ENCODE measurements at places on chromosomes 1 and 21.

DNA sequence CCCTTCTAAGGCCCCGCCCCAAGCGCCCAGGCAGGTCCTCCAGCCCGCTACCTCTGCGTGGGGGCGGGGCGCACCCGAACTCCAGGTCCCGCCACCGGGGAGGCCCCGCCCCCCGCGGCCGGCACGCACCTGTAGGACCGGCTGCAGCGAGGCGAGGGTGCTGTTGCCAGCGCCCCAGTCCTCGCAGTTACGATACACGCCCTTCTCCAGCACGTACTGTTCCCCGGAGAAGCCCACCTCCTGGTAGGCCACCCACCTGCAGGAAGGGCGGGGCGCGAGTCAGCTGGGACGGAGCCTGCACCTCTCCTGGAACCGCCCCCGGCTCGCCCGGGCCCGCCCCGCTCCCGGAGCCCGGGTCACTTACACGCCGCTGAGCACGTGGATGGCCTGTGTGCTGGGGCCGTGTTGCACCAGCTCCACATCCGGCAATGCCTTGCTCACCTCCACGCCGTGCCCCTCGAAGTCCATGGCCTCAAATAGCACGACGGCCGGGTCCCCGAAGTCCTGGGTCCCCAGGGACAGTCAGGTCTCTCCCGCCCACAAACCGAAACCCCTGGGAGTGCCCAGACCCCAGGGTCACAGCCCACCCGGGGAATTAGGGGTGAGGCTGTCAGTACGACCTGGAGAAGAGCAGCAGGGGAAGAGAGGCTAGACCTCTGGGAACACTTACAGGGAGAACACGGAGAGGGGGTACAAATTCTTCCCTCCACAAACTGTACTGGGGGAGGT, 17.3 kb downstream of the CRYBG2 start:
- DNase-seq, result peak; percentile 88

DNA sequence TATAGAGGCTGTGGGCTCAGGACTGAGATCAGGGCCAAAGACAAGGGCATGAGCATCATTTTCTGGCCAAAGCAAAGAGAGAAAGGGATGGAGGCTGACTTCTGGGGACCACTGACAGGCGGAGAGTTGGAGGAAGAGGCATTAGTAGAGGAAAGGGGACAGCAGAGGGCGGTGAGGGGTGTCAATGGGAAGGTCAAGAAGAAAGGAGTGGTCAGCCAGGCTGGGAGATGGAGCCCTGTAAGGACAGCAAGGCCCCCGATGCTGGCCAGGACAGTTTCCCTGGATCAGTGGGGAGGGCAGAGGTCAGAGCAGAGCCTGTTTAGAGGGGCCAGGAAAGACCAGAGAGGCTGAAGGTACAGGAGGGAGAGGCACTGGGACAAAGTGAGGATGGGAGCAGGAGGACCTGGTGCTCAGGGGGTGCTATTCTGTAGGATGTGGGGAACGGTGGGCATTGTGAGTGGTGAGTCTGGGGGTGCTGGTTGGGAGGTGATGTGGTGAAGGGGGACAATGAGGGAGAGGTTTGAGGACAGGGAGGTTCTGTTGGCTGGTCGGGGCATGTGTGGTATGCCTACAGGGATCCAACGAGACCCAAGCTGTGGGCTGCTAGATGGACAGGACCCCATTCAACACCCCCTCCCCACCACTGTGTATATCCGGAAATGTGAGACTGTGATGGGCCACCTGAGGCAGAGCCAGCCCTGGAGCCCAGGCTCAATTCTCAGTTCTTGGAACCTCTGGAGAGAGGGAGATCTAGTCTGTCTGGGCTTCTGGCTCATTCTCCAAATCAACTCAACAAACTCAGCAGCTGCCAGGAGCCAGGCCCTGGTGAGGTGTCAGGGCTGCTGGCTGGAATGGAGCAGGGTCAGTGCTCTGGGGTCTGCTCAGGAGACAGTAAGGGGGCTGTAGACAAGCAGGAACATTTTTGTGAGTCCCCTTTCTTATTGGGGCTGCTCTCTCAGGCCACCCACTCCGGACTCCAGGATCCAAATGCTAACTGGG, 1.4 kb upstream of the FAM151A start:
- DNase-seq, result no peak

- DNase-seq, result no peak
Observed at GRCh38 chr21:34526241-34526617, 14.2 kb upstream of the KCNE1 start.

GRCh38 chr1:31980835-31981455, 32.7 kb upstream of the KHDRBS1 start:
- DNase-seq, result no peak

DNA sequence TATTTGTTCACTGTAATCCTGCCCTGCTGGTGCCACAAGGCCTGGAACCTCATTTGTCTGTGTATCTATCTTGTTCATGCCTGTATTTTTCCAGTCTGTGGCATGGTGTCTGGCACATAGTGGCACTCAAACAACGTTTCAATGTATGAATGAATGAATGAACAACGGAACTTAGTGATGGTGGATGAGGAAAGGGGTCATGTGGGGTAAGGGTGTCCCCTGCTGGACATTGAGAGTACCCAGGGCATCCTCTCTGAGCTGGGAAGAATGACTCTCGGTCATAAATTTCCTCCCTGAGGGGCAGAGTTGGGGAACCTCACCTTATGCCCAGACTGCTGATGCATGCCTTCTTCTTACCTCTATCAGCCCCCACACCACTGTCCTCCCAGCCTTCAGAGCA, 18.9 kb upstream of the ZNF683 start:
- DNase-seq, result no peak

- DNase-seq, result no peak
Observed at GRCh38 chr1:71414179-71414578, 333.3 kb upstream of the ZRANB2 start.

GRCh38 chr1:109877317-109877771, 33.3 kb upstream of the CSF1 start:
- no peak for DNase-seq

- DNase-seq, result no peak
Observed at GRCh38 chr21:27250366-27250765, 283.5 kb upstream of the ADAMTS5 start.

DNA sequence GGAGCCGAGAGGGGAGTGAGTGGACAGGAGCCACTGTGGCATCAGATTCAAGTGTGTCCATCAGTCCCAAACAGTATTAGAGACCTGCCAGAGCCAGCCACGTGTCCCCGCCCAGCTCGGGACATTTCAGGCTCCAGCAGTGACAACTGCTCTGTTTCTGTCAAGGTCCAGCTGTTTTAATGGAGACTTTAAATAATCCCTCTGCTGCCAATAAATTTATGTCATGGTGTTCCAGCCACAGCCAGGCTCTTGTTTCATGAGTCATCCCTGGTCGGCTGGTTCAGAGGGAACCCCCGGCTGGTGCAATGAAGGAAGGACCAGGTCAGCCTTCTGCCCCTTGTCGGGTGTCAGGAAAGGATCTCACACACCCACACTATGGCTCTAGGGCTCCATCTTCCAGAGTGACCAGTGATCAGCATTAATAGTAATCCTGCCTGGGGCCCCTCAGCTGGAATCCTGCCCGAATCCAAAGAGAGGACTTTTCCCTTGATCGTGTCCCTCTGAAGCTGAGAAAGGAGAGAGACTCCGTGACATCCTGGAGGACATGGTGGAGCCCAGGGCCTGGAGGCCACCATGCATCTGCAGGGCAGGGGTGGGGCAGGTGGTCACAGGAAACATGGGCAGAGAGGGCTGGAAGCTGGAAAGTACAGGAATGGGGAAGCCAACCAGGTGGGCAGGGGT, 197.3 kb downstream of the MATN1 start:
- DNase-seq, result no peak

DNA sequence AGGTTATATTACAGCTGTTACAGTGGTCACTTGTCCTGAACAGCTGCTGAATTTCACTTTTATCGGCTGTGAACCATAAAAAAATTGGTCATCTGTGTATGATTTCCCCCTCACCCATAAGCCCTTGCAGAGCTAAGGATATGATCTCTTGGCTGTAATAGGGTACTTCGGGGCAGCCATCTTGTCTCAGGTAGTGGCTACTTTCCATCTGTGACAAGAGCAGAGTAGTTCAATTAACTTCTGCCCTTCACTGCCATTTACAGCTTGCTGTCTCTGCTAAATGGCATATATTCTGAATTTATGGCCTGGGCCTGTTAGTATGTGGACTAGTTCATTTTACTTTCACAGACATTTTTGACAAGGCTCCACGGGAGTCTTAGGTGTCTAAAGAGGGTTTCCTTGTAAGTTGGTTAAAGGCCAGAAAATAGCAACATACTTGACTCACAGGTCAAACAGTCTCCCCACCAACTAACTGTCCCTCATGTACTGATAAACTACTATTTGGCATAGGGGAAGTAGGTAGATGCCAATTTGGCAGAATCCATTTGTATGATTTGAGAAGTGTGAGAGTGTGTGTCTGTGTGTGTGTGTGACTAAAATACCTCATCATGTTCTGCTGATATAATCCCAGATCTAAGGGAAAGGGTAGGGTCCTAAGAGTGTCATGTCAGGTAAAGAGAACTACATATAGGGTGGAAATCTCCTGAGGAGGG, 151.6 kb downstream of the KCTD3 start:
- DNase-seq, result no peak

- DNase-seq, result no peak
Observed at GRCh38 chr1:181151378-181152326, 63.2 kb downstream of the IER5 start.

GRCh38 chr1:175307160-175307559, 114.6 kb upstream of the KIAA0040 start:
- DNase-seq, result no peak

- no peak for DNase-seq
Observed at GRCh38 chr1:93000751-93001175, 39.5 kb upstream of the DIPK1A start.

GRCh38 chr21:42537106-42537742, 23.6 kb downstream of the SLC37A1 start:
- no peak for DNase-seq

DNA sequence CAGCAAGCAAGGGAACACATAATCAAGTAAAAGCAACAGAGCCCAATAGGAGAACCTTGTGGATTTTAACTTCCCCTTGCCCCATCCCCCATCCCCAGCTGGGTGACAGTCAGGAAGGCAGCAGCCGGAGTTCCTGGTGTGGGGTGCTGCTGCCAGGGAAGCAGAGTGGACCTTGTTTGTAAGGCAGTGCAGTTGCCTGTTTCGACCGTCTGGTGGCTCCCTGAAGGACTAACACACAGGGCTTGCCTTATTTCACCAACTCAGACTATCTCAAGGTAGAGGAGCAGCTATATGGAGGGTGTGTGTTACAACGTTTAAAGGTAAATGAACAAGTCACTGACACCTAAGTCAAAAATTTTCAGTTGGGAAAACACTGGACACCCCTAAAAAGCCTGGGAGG, 6.6 kb downstream of the KRTAP10-8 start:
- DNase-seq, result no peak

GRCh38 chr1:53963460-53963859, 17.3 kb downstream of the LRRC42 start:
- no peak for DNase-seq

- DNase-seq, result no peak
Observed at GRCh38 chr1:160547422-160547821, 24.4 kb upstream of the SLAMF6 start.

DNA sequence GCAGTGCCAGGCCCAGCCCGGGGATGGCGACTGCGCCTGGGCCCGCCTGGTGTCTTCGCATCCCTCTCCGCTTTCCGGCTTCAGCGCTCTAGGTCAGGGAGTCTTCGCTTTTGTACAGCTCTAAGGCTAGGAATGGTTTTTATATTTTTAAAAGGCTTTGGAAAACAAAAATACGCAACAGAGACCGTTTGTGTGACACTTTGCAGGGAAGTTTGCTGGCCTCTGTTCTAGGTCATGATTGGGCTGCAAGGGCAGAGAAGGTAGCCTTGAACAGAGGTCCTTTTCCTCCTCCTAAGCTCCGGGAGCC, 719 bp downstream of the SOD1 start:
- DNase-seq, result no peak

GRCh38 chr1:209742409-209743144, 13.3 kb upstream of the TRAF3IP3 start:
- no peak for DNase-seq

GRCh38 chr1:178146436-178146835, 52.5 kb downstream of the RASAL2 start:
- DNase-seq, result no peak

DNA sequence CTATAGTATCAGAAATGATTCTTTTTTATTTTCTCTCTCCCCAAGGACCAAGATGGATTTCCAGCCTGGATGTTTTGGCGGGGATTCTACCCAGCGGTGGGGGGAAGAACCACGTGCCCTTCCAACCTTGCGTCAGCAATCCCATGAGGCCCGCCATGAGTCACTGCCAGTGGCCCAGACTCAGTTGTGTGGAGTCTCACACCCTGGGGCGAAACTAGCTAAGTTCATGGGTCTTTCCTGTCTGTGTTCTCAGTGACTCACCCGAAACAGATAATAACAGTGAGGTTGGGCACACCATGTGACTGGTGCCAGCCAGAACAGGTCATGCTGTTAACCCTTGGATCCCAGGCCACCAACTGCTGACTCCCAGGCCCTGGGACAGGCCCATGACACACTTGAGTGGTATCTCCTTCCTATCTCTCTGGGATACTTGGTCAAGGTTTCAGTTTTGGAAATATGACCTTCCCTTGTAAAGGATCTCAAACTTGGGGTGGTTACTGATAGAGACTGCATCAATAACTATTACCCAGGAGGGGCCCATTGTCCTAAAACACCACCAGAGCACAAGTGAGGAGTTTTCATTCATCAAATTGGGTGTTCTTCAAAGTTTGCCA, 98.0 kb upstream of the DUSP10 start:
- DNase-seq, result no peak

DNA sequence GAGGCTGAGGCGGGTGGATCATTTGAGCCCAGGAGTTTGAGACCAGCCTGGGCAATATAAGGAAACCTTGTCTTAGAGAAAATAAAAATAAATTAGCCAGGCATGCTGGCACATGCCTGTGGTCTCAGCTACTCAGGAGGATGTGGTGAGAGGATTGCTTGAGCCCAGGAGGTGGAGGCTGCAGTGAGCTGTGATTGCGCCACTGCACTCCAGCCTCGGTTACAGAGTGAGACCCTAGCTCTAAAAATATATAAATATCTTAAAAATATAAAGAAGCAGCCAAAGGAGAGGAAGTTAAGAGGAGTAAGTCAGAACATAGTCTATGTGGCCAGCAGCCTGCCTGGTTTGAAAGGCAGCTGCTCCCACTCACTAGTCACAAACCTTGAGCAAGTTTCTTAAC, 4.5 kb upstream of the IL10RB start:
- DNase-seq, result no peak

- DNase-seq, result no peak
Observed at GRCh38 chr1:192575499-192576189, at the start of gene RGS1. TSS of gene RGS1 (plus strand) at chr1:192575773. CDS start at chr1:192575793, 20 bp downstream.

All from progenitor cell of endocrine pancreas (in vitro differentiated cells).